Natural killer cell treated with Interleukin-12 subunit alpha and Interleukin-12 subunit beta and Interleukin-15 and Interleukin-18, amount 100 ng/mL, for 72 hours (primary cell): ENCODE measurements at places on chromosomes 4 and X.

DNA sequence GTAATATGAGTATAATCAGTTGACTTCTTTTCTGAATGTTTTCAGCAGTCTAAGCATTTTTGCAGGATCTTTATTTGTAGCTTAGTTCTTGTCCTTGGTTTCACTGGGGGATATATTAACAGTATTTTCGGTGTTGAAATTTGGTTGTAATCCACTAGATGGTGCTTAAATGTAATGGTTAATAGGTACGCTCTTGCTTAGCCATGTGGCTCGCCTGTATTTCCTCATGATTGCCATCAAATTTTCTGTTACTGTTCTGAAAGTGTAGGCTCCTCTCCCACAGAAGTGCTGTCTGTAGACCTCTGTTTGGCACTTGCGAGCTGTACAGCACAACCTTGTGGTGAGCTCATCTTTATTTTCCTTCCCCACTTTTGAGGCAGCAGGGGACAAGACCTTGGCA lies 3.9 kb upstream of the FAAH2 start:
- DNase-seq: no peak

- DNase-seq: no peak
Measured at GRCh38 chr4:53059871-53060270, 197.8 kb downstream of the RASL11B start.

DNA sequence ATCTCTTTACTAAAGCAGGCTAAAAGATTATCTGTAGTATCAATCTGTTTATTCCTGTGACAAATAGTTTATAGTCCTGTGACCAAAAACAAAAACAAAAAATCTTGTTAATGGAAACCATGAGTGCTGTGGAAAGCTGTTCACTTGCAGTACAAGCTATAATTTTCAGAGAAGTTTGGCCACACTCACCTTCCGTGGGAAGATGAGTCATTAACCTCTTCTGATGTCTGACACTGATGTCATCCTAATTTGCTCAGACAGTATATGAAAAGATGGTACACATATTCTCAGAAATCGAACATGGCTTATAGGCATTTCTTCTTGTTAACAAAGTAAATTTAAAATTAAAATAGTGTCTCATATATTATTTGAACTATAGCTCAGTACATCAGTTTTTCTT lies 19.9 kb upstream of the ENPP6 start:
- no peak for DNase-seq

DNA sequence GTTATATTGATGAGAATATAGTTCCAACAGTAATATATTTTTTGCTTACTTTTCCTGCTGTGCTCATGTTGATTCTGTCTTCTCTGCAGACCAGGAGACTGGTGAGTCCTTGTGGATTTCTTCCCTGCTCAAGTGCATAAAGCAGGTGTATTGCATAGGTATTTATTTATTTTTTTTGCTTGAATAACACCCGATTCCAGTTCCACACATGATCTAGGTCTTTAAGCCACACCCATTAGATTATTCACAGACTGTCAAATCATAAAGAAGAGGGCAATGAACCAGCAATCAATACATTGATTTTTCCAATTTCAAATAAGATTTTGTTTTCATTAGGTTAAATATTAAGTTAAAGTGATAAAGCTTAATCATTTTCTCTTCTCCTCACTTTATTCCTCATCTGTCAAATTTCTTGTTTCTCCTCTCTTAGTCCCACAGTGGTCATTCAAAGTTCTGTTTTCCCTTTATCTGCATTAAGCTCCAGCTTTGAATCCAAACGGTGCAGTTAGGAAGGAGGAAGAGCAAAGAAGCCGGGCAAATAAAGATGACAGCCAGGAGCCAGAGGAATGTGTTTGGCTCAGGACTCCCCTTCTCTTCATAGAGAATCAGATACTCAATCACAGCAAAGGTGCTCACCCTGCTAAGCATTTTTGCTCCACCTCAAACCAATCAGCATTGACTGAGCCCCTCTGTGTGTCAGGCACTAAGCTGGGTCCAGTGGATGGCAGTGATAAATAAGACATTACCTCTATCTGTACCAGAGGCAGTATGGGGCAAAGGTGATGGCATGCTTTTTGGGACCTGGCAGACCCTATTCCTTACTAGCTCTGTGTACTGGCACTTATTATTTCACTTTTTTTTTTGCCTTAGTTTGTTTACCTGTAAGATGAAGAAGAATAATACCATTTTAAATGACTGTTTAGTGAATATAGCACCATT lies at the start of gene ADH1A:
TSS of gene ADH1A (minus strand) at position 138 of the 939 bp plus-strand sequence. CDS start at position 67, 71 bp downstream.
- no peak for DNase-seq

DNA sequence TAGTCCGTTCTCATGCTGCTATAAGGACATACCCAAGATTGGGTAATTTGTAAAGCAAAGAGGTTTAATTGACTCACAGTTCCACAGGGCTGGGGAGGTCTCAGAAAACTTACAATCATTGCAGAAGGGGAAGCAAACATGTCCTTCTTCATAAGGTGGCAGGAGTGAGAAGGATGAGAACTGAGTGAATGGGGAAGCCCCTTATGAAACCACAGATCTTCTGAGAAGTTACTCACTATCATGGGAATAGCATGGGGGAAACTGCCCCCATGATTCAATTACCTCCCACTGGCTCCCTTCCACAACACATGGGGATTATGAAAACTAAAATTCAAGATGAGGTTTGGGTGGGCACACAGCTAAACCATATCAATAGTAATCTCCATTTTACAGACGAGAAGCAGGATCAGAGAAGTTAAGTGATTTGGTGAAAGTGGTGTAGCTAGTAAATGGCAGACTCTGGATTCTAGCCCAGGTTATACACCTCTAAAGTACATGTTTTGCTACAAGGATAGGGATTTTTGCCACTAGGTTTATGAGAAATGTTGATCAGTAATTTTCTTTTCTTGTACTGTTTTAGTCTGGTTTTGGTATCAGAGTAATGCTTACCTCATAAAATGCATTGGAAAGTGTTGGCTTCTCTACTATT lies 47.3 kb upstream of the C1GALT1C1 start:
- no peak for DNase-seq

DNA sequence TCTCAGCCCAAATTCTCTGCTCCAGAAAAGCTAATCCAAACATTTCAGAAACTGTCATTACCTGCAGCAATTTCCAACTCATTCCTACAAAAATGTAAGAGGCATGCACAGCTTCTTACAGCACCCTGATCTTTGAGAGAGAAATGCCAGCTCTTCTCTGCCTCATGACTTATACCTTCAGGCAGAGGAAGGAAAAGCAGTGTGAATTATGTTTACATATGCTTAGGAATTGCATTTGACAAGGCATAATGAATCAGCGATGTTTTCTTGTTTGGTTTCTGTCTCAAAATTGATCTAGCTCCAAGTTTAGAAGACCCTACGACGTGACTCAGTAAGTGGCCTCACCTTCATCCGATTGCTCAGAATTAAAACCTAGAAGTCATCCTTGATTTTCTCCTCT lies 21.8 kb upstream of the AGA start:
- DNase-seq: no peak

DNA sequence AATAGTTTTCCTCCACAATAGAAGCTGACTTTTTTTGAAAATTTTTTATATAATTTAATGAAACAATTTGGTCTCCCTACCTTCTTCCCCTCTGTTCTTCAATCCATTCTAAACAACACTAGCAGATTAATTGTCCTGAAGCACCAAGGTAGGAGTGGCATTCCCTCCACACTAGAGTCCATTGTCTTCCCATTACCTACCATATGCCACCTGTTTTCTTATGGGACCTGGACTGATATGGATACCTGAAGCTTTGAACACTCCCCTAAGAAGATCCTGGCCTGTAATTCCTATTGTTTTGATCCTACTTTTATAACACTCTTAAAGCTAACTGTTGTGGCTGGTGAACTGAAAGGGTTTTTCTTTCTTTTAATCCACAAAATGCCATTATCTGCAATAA lies 92.0 kb downstream of the APBB2 start:
- no peak for DNase-seq

DNA sequence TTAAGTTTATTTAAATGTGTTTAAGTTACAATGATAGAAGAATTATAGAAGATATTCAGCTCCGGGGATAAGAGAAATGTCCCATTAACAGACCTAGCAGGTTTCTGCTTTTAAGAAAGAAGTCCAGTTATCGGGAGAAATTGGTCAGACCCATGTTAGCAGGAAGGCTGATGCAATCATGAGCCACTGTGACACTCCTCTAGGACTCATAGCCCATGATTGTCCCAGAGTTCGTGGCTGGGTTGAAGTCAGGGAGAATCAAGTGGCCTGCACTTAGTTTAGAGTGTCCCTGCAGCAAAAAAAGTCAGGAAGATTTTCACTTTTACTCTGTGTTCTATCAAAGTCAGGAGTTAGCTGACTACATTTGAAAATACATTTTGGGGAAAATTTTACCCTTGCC lies 72.0 kb downstream of the TMEM144 start:
- DNase-seq: no peak

DNA sequence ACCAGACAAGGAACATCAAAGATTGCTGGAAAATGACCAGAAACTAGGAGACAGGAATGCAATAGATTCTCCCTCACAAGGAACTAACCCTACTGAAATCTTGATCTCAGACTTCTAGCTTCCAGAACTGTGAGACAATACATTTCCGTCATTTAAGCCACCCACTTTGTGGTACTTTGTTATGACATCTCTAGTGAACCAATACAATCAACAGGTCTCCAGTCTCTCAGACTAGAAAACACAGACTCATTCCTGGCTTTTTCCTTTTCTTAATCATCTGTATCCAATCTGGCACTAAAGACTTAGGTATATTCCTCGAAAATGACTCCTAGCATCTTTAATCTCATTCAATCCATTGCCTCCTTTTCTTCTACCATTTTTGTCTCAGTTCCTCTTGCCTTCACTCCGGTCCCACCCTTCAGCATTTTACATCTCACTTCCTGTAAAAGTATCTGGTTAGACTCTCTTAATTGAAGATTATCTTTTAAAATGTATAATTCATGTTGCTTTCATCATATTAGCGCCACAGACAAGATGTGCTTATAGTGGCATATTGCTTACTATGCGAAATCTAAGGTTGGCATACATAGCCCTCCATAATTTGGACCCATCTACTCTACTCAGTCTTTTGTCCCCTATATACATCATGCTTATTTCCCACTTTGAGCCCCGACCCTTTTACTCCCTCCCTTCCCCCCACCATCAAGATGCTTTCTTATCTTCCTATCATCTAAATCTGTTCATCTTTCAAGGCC lies 250.0 kb downstream of the ENOX2 start:
- no peak for DNase-seq

DNA sequence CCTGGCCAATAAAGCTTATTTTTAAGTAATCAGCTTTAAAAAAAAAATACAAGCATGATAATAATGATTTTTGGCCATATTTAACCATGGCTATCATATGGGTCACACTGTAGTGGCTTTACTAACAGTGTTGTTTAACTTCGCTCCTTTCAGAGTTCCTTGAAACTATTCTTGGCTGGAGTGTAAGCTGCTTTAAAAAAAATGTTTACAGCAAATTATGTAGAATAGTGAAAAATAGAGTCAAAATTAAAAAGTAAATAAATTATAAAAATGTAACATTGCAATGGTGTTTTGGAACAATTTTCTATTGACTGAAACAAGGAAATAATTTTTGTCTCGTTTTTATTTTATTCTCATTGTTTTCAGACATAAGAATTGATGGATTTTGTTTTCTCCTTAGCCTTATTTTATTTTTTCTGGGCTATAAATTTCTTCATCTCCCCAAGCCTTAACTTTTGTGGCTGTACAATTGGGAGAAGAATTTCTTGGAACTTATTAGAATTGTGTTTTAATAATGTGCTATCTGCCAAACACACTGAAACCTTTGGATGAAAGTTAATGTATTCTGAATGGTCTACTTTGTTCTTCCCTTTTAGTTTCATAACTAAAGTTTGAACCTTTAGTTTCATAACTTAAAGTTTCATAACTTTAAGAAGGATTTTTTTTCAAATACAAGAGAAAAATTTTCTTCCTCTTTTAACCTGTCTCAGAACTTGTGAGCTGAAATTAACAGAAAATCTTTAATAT lies 182.0 kb downstream of the ARHGAP24 start:
- DNase-seq: no peak

- no peak for DNase-seq
Measured at GRCh38 chr4:77190053-77190452, 33.0 kb downstream of the CCNG2 start.

DNA sequence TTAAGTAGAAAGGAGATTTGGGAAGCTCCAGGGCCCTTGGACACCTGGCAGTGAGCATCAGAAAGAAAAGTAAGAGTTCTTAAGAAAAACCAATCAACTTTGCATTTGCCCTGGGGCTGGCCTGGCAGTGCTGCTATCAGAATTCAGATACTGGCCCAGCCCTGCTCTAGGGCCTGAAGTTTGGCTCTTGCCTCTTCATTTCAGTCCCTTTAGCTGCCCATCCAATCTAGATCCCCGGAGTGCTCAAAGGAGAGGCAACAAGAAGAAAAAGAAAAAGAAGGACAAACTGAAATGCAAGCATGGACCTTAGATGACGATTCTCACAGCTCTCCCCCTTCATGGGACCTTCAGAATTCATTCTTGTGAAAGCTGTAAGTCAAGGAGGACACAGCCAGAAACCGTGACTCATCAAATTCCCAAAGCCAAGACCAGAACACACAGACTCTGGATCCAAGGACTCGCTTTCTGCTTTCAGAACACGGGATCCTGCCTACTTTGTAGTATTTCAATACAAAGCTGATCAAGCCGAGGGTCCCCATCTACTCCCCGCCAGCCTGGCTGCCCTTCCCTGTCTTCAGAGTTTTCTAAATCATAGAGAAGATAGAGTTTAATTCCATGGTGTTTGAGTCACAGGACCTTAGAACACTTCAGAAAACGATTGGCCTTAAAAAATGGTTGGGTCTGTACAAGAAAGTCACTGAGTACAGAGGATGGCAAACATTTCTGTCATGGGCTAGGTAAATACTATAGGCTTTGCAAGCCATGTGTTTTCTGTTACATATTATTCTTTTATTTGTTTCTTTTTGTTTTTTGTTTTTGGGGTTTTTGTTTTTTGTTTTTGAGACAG lies 103.7 kb downstream of the RBM47 start:
- no peak for DNase-seq

GRCh38 chrX:137052643-137053235 lies 18.9 kb upstream of the GPR101 start:
- DNase-seq: no peak

DNA sequence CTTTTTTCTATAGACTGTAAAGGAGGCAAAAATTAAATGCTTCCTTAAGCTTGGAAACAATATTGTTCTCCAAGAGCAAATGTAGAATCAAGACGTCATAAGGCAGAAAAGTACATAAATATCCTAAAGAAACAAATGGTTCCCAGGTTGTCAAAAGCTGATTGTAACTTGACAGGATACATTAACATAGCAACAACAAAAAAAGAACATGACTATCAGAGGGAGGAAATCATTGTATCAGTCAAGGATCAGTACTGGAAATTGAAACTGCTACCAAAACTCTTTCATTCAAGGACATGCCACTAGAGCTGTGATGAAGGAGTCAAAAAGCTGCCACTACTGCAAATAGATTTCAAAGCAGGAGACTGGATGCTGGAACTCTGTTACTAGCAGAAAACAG lies 168.3 kb downstream of the BTC start:
- no peak for DNase-seq

GRCh38 chr4:64341711-64342110 lies 67.5 kb downstream of the TECRL start:
- no peak for DNase-seq

DNA sequence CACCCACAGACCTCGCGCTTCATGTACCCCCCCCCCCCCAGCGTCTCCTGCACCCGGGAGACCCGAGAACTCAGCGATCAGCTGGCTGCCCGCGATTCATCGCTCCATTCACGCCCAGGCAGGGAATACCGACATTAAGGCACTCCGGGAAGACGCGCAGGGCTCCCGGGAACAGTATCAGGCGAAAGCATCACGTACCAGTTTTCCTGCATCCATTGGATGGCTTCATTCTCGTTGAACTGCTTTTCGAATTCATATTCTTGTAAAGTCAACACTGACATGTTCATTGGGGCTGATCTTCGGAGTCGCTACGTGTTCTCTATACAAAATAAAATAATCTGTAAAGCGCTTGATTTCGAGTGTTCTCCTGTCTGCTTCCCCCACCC lies 373 bp downstream of the ELOVL6 start:
- no peak for DNase-seq
